ENCODE measurements at places on chromosomes 4 and X.

GRCh38 chr4:22003878-22004277 lies 55.3 kb upstream of the KCNIP4 start:
- no peak for DNase-seq

- no peak for DNase-seq
These were observed 68.8 kb upstream of the PPP1R2C start for GRCh38 chrX:42846741-42847140.

- DNase-seq, result no peak
These were observed 123.0 kb upstream of the GALNT7 start for GRCh38 chr4:173045571-173045970.

- no peak for DNase-seq
These were observed 36.9 kb upstream of the CHIC1 start for GRCh38 chrX:73525928-73526690.

GRCh38 chrX:152806035-152806434 lies 24.5 kb downstream of the CETN2 start:
- DNase-seq, result no peak

DNA sequence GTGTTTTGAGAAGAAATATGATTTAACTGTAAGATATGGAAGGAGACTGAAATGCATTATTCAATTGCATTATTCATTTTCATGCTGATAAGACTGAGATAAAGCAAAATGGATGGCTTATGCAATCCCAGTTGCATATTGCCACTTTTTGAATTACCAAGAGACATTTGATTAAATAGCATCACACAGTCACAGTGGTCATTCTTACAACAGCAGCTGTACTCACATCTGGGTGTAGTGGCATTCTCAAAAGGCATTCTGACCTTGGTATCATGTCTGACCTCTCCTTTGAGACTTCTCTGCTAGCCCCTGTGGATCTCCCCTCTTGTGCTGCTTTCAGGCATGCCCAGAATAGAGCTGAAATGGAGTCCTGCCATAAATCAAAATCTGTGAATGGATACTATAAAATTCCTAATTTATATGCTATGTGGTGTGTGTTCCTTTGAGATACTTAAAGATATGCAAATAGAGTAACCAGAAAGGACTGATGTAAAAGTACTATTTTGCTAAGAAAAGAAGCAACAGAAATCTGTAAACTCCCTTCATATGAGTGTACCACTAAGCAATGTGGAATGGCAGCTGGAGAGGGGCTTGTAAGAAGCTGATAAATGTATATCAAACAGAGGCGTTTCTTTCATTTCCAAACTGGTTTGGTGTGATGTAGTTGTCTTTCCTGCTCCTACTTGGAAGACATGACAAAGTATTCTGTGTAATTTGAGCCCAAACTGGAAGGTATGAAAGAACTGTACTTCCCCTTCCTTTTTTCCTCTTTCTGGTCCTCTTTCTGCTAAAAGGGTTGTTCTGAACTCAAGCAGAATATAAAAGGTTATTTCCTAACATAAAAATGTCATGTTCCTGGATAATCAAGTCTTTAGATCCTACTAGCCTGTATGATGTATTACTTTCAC lies 25.4 kb upstream of the METAP1 start:
- DNase-seq, result no peak

GRCh38 chrX:107729558-107730297 lies 45.9 kb downstream of the TSC22D3 start:
- DNase-seq, result no peak

DNA sequence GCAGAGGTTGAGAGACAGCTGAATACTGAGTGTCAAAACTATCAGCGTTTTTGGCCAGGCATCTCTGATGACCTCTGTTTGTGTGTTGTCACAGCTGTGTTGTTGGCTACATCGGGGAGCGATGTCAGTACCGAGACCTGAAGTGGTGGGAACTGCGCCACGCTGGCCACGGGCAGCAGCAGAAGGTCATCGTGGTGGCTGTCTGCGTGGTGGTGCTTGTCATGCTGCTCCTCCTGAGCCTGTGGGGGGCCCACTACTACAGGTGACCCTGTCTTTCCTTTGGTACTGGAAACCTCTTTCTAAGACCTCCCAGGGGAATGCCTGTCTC lies 86.9 kb downstream of the EGF start:
- no peak for DNase-seq

DNA sequence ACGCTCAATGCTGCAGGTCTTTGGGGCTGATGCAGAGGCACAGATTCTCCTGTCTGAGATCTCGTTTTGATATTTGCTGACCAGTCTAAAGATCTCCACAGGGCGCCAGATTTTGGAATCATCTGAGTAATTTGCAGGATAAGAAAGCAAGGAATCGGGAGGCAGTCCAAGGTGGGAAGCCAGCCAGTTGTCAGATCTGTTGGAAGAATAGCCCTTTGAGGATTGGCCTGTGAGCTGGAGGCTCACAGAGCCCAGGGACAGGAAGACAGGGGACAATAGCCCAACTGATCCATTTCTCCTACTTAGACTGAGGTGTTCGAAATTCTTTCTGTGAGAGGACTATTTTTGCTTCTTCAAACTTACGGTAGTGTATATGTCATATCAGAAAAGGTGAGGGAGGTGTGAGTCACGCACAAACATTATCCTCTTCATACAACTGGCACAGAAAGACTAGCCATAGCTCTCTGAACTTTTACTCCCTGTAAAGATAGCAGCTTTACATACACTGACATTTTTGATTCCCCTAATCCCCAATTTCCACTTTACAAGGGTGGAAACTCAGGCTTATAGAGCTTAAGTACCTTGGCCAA lies 8.8 kb downstream of the DIPK2B start:
- no peak for DNase-seq

- DNase-seq, result no peak
These were observed 360.2 kb downstream of the ZIC3 start for GRCh38 chrX:137926090-137926489.

DNA sequence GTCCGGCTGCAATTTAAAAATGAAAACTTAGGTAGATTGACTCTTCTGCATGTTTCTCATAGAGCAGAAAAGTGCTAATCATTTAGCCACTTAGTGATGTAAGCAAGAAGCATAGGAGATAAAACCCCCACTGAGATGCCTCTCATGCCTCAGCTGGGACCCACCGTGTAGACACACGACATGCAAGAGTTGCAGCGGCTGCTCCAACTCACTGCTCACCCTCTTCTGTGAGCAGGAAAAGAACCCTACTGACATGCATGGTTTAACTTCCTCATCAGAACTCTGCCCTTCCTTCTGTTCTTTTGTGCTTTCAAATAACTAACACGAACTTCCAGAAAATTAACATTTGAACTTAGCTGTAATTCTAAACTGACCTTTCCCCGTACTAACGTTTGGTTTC lies 41.0 kb downstream of the MAP7D3 start:
- DNase-seq, result no peak

DNA sequence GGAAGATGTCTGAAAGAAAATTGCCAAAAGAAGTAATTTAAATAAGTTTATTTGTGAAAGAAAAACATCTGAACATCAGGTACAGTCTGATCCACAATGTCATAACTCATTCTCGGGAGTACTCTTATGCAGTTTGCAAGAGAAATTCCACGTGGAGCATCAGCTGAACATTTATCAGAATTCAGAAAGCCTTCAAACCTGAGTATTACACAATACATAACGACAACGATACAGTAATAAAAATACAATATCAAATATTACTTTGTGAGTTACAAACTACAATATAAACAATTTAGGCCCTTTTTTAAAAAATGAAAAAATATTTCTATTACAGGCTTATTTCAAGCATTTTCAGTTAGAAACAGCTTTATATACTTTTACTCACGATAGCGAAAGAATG lies 116.4 kb downstream of the RAB28 start:
- DNase-seq, result no peak

DNA sequence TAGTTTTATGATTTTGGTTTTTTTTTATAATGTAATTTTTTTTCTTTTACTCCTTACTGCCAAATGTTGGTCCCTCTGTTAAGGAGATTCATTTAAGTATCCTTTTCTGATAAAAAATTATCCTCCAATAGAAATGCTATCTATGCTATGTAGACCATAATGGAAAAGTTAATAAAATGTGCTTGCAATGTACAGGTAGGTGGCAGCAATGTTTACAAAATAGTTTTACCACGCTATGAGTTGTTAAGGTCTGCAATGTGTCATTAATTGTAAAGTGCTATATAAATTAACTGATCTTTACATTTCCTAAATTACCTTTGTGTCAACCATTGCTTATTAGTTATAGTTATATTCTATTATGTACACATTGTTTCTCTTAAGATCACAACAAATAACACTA lies 3.8 kb upstream of the CENPC start:
- DNase-seq, result peak; percentile 17

DNA sequence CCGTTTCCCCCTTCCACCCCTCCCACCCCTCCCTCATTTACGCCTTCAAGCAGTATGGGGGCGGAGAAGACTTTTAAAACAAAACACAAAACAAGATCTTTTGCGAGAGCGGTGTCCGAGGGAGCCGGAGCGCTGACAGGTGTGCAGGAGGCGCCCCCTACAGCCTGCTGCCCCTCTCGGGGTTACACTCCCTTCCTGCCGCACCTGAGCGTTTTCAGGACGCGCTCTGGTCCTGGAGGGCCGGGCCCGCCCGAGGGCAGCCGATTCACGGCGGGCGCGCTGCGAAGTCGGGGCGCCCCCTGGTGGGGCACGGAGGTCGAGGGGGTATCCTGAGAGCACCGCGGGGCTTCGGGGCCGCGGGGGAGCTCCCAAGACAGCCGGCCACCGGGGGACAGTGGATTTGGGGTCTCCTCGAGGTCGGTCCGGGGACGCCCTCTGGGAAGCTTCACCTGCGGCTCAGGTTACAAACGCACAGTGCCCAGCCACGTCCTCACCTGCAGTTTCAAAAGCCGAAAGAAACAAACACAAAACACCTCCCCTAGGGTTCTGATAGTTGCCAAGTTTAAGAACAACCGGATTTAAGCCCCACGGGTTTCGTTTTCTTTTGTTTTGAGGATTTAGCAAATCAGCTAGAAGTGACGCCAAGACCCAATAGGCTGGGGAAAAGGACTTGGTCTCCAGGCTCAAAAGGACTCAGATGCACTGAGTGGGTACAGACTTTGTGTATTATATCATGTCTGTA lies 8.0 kb upstream of the NEUROG2 start:
- no peak for DNase-seq

- DNase-seq, result no peak
These were observed 18.1 kb upstream of the PAGE5 start for GRCh38 chrX:55201930-55202579.

DNA sequence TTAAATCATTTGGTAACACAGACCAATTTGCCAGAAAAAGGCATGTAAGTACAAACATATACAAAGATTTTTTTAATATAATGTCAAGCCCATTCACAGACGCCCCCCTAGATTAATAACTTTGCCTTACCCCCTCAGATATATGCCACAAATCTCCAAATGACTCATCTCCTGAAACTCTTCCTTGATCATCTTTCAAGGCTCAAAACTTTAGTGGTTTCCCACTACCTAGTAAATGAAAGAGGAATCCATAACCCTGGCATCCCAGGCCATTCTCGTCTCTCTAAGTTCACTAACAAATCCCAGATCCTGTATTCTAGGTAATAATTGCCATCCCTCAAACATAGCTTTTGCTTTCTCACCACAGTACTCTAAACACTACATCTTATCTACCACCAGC lies 61.9 kb downstream of the PRSS12 start:
- DNase-seq, result no peak

DNA sequence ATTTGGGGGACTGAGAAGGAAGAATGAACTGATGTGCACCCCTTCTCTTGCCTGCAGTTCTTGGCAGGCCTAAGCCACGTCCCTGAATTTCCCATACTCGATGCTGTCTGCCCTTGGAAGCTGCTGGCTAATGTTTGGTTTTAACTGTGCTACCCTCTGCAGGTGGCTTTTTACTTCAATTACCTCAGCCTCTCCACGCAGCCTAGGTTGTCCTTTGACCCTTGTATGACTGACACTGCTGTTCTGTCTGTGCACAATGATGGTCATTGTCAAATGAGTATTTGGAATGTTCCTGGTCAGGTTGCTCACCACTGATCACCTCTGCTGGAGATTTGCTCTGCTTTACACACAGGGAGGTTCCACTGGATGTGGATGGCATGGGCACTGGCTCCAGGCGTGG lies 137.1 kb downstream of the ZNF518B start:
- no peak for DNase-seq

DNA sequence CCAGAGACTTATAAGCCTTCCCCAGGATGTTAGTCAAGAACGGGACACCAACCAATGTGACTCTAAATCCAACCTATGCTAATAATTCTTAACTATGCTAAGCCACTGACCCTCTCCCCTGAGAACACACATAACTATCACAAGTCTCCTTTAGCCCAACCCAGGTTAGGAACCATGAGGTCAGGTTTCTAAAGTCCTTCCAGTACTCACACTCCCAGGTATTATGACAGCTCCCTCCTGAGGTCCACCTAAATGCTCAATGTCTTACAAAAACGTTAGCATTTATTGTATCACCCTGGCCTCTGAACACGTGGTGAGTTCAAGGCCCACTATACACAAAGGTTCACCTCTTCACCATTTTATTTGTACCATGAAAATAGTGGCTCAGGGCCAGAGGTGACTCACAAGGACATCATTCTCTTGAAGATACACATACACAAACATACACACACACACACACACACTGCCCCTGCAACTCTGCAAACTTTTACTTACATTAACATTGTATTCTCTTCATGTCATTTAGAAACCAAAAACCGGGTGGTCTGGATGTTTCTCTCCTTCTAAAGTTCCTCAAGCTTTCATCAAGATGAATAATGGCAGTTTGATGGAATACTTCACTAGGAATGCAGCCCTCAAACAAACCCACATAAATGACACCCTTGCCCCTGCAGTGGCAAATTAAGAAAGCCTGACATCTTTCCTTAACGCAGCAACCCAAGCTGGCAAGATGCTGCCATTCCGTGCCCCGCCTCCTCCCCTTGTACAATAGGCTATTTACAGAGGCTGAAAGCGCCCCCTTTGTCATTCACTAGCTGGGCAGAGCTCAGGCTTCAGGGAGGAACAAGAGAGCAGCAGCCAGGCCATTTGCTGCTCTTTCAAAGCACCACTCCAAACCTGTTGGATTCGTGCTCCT lies 17.7 kb downstream of the ACSL1 start:
- no peak for DNase-seq

GRCh38 chr4:6441758-6442157 lies 30.7 kb downstream of the PPP2R2C start:
- DNase-seq, result no peak
